Activated CD4-positive, CD25-positive, alpha-beta regulatory T cell treated with anti-CD3 and anti-CD28 coated beads, Interleukin-2, amount 50 U/mL, for 16 hours (primary cell): ENCODE measurements at places on chromosomes 7 and 10.

DNA sequence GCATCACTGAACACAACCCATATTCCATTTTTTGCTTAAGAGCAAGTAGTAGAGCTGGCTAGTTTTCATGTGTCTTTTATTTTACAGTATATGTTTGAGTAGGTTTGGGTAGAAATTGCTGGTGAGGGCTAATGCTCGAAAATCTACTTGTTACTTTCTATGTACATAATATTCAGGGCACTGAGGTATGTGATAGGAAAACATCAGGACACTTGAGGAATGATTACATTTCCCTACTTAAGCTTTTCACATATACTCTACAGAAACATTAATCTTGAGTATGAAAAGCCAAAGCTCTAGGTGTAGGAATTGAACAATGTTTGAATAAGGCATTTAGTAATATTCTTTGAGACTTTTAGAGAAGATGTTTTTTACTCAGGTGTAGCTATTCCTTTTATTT lies 73.6 kb downstream of the POU6F2 start:
- DNase-seq: no peak

- no peak for DNase-seq
Measured at GRCh38 chr7:73888959-73889358, 28.0 kb downstream of the TMEM270 start.

- no peak for DNase-seq
Measured at GRCh38 chr10:25666276-25666675, 267.8 kb upstream of the MYO3A start.

DNA sequence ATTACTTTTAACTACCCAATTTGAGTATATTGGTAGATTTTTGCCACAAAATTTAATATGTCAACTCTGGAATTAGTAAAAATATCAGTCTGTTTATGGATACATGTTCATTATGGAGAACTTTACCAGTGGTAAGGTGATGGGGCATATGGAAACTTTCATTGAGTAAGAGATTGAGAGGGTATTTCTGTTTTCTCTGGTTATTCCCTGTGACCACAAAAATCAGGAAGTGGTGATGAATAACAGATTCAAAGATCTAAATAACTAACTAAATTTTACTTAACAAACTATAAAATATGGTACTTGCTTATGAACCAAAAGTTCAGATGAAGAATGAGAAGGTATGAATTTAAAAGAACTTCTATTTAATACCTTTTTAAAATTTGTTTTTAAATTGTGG lies 22.1 kb upstream of the STEAP4 start:
- no peak for DNase-seq

DNA sequence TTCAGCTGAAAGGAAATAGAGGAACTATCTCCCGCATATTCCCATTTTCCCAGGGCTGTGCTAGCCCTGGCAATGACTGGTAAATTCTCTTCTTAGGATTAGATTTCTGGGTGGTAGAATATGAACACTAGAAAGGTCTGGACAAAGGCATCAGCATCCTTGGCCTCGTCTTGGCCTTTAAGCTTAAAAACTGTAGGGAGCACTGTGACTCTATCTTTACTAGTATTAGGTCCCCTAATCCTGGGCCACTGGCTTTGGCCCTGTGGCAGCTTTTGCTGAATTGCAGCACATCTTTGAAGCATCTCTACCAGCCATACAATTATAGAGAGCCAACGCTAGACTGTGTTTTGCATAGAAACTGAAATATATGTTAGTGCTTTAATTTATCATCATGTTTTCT lies 41.5 kb upstream of the EBLN1 start:
- no peak for DNase-seq

- no peak for DNase-seq
Measured at GRCh38 chr7:2866601-2867000, 22.5 kb upstream of the GNA12 start.

DNA sequence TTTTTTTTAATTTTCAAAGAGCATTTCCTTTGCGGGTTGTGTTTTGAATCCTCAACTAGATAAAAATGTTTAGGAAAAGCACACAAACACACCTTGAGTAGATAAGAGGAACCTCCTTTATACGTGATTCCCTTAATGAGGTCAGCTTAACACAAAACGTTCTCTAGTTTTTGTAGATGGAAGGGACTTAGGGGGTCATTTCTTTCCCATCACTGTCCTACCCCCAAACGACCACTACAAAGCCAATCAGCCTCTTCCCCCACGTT lies 1.2 kb downstream of the SUV39H2 start:
- DNase-seq: no peak

DNA sequence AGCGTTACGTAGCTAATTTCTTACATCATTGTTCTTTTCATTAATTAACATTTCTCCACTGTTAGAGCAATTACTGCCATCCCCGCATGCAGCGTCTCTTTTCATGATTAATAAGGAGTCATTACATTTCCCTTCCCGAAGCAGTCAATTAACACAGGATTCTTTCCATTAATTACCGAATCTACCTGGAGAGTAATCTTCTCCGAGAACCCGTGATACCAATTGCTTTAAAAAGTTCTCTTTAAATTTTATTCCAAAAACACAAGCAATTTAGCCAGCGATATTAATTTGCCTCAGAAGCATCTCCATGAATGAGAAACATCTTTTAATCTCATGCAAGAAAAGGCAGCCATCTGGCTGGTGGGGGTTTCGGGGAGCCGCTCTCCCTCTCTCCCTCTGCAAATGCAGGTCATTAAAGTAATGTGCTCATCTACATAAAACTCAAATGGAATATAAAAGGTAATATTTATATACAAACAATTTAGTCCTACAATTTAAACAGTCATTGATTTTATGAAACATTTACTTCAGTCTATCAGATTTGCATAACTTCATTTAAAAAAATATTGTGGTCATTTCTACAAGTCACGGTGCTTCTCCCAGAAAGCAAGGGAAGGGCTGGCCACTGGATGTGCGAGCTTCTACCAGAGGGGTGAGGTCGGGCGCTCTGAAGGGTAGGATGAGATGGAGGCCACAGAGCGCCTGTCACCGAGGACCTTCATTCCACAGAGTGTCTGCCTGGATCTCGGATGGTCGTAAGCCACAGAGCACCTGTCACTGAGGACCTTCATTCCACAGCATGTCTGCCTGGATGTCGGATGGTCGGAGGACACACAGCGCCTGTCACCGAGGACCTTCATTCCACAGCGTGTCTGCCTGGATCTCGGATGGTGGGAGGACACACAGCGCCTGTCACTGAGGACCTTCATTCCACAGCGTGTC lies 145.0 kb downstream of the WDR37 start:
- DNase-seq: no peak

GRCh38 chr7:101880282-101881054 lies 63.0 kb downstream of the CUX1 start:
- DNase-seq: no peak

GRCh38 chr10:68290736-68291135 lies 41.1 kb upstream of the HNRNPH3 start:
- DNase-seq: no peak

DNA sequence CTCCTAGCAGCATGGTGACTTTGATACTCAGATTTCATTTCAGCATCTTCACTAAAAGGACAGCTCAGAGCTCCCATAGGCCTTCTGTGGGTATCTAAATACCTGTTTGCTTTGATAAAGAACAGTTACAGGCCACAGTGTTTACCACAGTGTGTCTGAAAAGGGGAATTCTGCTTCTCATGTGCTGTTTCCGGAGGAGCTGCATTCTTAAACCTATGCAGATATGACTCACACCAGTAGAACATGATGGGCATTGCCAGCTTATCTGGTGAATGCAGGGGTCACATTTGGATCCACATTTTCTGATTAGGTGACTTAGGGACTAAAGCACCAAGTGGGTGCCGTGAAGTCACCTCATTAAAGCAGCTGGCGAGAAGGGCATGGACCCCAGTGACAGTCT lies 52.6 kb downstream of the TRRAP start:
- DNase-seq: no peak

DNA sequence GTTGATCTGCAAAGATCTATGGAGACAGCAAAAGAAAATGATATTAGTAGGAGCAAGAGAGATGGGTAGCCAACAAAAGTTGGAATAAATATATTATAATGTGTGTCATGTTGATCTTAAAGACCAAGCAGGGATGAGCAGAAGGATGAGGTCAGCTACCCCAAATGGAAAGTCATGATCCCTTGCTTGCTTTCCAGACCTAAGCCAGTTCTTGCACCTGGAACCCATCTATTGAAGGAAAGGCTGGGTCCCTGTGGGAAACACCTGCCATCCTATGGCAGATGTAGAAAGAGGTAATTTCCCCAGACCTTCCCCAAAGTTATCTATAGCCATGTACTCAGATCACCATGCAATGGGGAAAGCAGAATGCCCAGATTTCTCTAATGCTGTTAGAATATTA lies 52.5 kb downstream of the LYZL2 start:
- no peak for DNase-seq

DNA sequence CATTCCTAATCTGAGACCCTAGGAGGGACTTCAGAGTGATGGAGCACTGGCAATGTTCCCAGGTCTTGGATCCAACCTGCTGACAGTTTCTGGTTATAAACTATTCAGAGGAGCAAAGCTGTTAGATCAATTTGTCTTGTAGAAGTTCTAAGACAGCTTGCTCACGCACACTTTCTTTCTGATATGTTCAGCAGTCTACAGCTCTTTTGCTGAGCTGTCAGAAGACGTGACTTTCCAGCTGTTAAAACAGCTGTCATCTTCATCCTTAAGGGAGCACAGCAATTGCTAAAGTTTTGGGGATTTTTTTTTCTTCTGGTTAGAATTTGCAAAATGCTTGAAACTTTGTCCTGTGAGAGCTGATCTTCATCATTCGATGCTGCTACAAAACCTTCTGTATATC lies 823.1 kb downstream of the SORCS1 start:
- no peak for DNase-seq

DNA sequence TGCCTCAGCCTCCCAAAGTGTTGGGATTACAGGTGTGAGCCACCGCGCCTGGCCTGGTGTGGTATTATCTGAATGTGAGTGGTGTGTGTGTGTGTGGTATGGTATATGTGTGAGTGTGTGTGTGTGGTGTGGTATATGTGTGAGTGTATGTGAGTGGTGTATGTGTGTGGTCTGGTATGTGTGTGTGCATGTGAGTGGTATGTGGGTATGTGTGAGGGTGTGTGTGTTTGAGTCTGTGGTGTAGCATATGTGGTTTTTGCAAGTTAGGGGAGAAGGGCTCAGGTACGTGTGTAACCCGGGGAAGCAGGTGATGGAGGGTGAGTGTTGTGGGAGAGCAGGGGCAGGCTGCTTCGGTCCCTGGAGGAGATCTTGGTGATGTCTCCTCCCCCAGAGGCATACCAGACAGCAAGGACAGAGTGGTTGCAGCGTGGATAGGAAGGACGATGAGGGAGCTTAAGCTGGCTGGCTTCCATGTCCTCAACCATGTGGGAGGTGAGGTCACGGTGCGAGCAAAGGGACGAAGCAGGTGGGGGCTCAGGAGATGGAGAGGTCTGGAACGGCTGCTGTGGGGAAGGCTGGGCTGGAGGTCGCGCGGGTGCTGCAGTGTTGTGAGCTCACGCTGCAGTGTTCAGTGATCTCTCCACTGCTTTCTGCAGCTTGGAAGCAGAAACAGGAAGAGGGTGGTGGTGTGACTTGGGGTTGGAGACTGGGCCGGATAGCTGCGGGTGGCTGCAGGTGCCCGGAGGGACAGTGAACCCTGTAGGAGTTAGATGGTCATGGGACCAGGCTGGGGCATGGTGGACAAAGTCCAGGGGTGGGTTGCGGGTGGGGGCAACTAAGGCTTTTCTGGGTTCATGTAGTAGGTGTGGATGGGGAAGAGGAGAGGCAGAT lies 5.0 kb downstream of the ZYX start:
- DNase-seq: no peak

- DNase-seq: no peak
Measured at GRCh38 chr10:36504758-36505157, 620.6 kb upstream of the ANKRD30A start.

DNA sequence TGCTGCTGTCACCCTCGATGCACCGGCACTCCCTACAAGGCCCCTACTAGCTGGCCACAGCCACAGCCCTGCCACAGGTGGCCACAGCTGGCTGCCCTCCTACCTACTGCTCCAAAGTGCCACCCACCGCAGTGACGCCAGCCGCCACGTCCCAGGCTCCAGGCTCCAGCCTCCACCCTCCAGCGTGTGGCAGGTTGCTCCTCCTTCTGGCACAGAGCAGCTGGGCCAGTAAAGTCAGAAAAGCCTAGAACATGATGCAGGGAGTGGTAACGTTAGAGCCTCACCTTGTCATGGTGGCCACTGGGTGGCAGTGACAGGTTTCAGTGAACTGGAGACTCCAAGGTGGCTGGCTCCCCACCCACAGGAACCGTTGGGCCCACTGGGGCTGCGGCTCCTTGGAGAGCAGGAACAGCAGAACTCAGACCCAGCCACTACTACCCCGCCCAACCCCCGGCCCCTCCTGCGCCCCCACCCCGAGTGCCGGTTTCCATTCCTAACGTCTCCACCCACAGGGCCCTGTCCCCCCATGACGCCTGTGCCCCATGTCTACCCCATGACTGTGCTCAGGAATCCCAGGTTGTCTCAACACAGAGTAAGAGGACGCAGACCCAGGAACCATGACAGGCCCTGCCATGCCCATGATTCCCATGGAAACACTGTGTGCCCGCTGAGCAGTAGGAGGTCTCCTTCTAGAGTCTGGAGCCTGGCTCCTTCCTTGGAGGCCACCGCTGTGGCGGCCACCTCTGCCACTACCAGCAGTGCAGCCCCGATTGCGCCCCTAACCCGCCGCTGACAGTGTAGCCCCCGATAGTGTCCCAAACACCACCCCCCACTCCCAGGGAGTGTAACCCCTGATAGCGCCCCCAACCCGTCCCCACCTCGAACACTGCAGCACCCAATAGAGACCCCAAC lies 52.3 kb upstream of the ZNF33B start:
- DNase-seq: no peak

GRCh38 chr7:54933643-54934042 lies 85.2 kb upstream of the EGFR start:
- DNase-seq: no peak

DNA sequence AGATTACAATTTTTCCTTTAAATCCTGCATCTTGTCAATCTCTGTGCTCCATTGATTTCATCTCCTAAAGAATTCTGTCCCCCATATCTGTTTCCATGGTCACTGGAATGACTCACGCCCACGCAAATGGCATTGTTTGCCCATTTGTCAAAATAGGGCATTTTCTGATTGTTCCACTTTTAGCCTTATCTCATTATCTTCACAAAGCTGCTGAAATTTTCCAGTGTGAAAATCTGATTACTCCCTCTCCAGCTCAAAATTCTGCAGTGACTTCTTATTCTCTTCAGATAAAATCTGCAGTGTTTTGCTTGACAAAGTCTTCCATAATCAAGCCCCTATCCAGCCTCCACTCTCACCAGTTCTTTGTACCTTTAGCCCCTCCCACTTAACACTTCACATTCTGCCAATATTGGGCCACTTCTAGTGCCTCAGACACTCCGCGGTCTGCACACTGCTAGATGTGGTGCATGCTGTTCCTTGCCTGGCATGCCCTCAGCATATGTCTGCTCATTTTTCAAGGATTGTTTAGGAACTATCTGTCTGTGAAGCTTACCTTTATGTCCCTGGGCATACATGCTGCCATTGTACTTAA lies 33.9 kb upstream of the CTTNBP2 start:
- no peak for DNase-seq

DNA sequence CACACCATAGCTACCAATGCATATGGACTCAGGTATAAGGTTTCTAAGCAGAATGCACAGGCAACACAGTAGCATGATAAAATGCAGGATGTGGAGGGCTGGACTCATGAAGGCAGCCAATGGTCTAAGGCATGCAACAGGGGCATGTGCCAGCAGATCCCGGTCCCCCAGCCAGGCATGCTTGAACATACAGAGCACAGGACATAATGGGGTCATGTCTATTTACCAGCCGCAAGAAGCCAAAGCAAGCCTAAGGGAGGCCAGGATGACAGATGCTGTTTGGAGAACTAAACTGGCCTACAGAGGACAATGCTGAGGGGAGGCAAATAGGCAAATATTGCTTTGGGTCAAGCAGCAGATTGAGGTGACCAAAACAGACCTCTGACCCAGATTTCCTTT lies 60.0 kb upstream of the PDLIM1 start:
- no peak for DNase-seq
